DMS79 (cell line): ENCODE measurements at places on chromosomes 4 and X.
A peak's percentile ranks its signal among the peaks of the same experiment; 100 is the strongest.

DNA sequence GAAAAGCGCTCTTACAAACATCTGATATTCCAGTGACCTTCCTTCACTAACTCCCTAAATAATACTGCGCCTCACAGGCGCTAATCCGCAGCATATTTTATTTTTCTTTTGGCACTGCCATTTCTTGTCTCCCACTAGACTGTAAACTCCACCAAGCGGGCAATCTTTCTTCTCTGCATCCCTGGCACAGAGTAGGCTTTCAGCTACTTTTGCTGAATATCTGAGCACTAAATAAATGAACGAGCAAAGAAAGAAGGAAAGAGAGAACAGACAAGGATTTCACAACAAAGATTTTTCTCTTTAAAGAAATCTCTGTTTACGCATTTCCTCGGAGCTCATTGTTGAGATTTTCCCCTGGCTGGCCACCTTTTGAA is 12.7 kb downstream of the NKX3-2 start:
- DNase-seq: no peak

DNA sequence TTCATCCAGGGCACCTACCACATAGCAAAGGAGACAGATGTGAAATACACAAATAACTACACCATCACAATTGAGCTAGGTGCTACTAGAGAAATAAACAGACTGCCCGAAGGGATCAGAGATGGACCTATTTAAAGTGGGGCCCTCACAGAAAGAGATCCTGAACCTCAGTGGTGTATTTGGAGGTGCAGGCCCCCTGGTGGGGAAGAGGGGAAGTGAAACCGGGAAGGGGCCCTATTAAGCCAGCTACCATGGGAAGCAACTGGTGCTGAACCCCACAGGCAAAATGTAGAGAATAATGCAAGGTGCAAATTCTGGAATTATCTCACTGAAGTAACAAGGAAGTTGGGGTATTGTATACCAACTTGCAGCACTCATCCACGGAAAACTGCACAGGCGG is 78.6 kb upstream of the FAM9A start:
- no peak for DNase-seq

GRCh38 chr4:148355442-148356123 is 86.6 kb downstream of the NR3C2 start:
- no peak for DNase-seq

- DNase-seq: no peak
These were observed 94.6 kb downstream of the RASL11B start for GRCh38 chr4:52956691-52957090.

GRCh38 chr4:70313736-70314135 is 21.0 kb upstream of the CABS1 start:
- DNase-seq: no peak

DNA sequence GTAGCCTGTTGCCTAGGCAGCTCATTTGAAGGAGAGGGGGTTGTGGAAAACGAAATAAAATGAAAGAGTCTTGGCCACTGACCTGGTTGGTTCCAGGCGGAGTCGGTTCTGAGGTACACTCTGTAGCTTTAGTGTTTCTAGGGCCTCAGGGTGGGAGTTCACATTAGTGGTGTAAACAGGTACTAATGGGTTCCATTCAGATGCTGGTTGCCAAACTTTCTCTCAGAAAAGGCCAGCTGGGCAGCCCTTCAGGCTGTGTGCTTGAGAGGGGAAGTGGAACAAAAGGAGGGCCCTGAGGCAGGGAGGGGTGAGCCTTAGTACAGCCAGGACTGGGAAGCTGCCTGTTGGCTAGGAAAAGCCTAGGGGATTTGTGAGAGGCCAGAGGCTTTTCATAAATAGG is 24.8 kb downstream of the NHSL2 start:
- peak; percentile 68 for DNase-seq

GRCh38 chr4:124945422-124945821 is 232.9 kb upstream of the ANKRD50 start:
- no peak for DNase-seq

GRCh38 chr4:88028946-88029345 is 21.5 kb downstream of the PKD2 start:
- DNase-seq: no peak

DNA sequence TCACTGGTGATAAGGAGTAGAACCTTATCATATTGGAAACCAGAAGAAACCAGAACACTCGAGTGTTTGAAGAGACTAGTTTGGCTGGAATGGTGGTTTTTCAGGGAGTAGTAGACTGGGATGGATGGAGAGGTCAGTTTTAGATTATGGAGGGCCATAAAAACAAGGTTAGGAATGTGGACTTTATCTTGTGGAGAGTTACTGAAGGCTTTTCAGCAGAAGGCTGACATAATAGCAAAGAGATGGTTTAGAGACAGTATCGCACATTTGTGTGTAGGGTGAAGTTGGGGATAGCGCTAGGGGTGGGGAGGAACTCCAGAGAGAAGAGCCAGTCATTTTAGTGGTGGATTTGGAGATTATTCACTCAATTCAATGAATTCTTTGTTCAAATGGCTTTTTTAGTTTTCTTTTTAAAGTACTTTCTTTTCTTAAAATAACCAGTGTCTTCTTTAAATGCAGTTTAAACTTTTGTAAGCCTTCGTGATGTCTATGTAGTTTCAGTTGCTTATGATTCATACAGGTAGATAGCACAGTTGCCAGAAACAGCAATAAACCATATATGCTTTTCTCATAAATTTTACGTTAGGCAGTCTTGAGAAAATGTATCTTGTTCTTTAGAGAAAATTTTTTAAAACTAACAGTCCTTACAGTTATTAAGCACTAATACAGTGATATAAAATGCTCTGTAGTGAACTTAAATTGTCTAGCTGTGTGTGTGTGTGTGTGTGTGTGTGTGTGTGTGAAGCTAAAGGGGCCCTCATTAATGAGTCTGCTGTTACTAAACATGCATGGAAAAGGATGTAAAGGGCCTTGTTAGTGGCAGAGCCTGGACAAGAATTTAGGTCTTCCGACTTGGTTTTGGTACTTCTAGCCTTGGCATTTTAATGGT is 3.8 kb downstream of the ARHGAP10 start:
- no peak for DNase-seq

DNA sequence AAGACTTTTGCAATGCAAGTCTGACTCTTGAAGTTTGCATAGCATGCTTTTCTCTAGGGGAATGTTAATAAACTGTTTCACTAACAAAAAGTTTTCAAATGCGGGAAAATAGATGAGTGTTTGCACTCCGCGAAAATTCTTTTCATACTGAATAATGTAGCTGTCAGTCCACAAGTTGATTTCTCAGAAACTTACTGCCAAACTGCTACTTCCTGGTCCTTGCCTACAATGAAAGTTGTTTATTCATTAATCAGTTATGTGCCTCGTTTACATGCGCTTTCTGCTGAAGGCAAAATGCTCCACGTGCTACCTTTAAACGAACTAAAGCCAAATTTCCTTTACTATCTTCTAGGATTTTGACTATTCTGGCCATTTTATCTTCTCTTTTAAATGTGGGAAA is 166.2 kb downstream of the MAGEB17 start:
- DNase-seq: no peak

- no peak for DNase-seq
These were observed 15.2 kb downstream of the ASB11 start for GRCh38 chrX:15299941-15300851.
